Activated CD4-positive, CD25-positive, alpha-beta regulatory T cell treated with anti-CD3 and anti-CD28 coated beads, Interleukin-2, amount 50 U/mL, for 16 hours (primary cell): ENCODE measurements at places on chromosomes 12 and 14.

GRCh38 chr12:14698555-14698954, 2.2 kb upstream of the GUCY2C start:
- DNase-seq = no peak

- no peak for DNase-seq
Measured at GRCh38 chr14:100982762-100983161, 79.2 kb upstream of the RTL1 start.

GRCh38 chr12:78457938-78458337, 406.6 kb upstream of the SYT1 start:
- DNase-seq = no peak

- DNase-seq = no peak
Measured at GRCh38 chr12:79156846-79157463, 292.4 kb downstream of the SYT1 start.

GRCh38 chr12:119822046-119822445, 55.1 kb downstream of the CIT start:
- no peak for DNase-seq

DNA sequence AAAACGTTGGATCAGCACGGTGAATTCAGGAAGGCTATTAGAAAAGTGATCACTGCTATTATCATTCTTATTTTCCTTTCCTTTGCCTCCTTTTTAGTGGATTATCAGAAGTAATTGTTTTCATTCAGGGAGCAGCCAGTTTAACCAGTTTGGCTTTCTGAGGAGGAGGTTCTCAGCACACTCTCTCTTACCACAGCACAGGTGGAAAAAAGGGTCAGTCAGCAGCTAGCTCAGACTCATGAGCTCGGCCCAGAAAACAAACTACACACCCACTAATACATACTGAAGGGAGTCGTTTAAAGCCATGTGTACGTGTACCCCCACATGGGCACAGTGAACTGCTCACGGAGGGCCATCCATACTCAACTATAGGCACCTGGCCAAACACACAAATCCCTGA, 23.2 kb upstream of the MAGOHB start:
- no peak for DNase-seq

- DNase-seq = no peak
Measured at GRCh38 chr14:72686101-72686500, 207.8 kb downstream of the DPF3 start.

- no peak for DNase-seq
Measured at GRCh38 chr14:69705706-69706105, 61.2 kb upstream of the SRSF5 start.
